ENCODE measurements at places on chromosomes 16 and 17.

- DNase-seq: no peak
Measured at GRCh38 chr17:36978810-36979564, 30.2 kb downstream of the AATF start.

- DNase-seq: no peak
Measured at GRCh38 chr17:5821803-5822202, 237.5 kb upstream of the NLRP1 start.

DNA sequence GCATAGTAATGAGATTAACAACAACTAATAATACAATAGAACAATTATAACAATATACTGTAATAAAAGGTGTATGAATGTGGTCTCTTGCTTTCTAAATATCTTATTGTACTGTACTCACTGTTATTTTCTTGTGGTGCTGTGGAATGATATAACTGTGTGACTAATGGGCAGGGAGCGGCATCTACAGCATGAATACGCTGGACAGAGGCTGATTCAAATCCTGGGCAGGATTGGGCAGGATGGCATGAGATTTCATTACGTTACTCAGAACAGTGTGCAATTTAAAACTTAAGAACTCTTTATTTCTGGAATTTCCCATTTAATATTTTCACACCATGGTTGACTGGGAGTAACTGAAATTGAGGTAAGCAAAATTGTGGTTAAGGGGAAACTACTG lies 1239.8 kb upstream of the GOT2 start:
- no peak for DNase-seq

GRCh38 chr16:57985204-57986181 lies 14.6 kb upstream of the CNGB1 start:
- DNase-seq: no peak

- peak; percentile 71 for DNase-seq
Measured at GRCh38 chr17:76736349-76737081, 616 bp downstream of the SRSF2 start.

GRCh38 chr16:66863707-66864106 lies 16.6 kb upstream of the PDP2 start:
- DNase-seq: no peak

DNA sequence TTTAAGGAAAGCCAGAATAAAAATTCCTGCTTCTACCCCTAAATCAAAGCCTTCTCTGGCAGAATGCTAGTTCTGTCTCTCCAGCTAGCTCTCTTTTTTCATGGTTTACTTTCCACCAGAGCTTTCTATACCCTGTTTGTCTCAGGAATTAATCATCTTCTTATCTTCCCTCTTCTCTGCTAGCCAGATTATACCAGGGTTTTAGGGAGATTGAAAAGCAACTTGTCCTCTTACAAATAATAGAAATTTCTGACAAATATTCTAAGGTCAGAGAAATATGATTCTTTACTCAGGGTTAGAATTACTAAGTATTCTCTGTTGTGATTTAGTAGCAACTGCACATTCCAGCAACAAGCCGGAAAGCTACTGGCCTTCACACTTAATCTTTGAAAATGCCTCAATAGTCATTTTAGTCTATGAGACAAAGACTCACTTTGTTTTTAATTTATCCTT lies 166.4 kb downstream of the TANC2 start:
- no peak for DNase-seq

- no peak for DNase-seq
Measured at GRCh38 chr17:71846561-71847110, 274.2 kb upstream of the SOX9 start.

DNA sequence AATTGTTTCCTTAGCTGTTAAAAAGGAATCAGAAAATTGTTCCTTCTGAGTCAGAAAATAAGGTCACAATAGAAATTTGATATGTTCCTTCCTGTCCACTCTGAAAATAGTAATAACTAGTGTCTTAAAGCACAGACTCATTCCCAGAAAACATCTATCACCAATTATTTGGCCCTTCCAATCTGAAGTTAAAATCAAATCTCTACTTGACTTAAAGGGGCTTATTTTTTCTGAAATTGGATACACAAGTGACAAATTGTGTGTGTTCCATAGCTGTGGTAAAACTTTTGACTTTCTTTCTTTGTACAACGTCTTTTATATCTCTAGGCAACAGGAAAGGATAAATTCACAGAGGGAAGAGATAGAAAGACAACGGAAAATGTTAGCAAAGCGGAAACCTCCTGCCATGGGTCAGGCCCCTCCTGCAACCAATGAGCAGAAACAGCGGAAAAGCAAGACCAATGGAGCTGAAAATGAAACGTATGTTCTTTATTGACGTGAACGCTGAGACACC lies 54.5 kb upstream of the MRC2 start:
- DNase-seq: no peak

- no peak for DNase-seq
Measured at GRCh38 chr16:49058382-49058781, 223.3 kb downstream of the CBLN1 start.

DNA sequence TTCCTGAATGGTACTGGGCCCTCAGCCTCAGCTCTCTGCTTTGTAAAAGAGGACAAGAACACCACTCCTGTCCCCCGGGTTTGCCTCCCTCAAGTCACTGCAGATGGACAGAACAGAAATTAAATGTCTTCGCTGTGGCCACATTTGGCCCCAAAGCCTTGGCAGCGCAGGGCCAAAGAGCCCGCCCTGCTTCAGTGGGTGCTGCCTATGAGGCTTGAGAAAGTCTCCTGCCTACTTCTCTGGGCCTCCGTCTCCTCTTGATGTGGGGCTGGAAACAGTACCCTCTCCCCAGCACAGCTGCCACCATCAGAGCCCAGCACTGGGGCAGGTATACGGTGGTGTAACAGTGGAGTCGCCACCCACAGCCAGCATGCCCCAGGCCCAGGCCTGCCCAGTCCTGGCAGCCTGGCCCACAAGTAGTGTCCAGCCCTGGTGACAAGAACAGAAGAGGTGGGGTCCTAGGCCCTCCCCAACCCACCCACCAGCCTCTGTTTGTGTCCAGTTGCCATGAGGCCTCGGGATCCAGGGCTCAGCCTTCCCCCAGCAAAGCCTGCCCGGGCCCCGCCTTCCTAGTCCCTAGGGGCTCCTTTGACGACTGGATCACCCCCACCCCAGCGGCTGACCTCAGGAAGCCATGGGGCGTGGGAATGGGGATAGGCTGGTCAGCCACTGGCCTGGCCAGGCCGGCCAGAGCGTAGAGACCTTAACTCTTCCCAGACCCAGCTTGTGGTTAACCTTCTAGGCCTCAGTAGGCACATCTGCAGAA lies 3.9 kb upstream of the TPPP3 start:
- DNase-seq: no peak

DNA sequence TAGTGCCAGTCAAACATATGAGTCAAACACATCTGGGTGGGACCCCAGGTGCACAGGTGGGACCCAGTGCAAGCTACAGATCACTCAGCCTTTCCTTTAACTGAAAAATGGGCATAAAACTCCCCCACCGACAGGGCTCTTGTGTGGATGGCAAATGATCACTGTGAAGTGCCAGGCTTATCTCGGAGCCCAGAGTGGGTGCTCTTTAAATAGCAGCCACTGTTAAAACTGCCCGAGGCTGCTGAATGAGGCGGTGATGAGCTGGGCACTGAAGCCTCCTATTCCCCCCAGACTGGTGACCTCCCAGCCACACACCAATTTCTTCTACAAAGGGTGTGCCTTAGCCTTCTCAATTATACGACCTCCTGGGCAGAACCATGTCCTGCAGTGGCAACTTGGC lies 433.8 kb downstream of the SLC39A11 start:
- no peak for DNase-seq

- no peak for DNase-seq
Measured at GRCh38 chr16:47304563-47304962, 156.3 kb downstream of the ITFG1 start.

DNA sequence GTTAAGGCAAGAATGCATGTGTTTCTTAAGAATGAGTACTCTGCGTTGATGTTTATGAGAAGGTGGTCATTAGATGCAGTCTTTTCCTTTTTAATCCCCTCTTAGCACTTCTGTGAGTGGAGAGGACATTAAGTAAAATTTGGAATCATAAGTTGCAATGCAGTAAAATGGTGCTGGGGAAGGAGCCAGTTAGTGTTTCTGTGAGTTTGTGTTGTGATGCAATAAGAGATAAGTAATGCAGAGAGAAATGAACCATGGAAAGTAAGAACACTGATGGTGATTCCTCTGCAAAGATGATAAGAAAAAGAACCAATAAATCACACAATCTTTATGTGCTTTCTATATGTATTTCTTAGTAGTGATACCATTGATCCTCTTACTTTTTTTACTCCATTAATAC lies 20.0 kb downstream of the ABHD15 start:
- no peak for DNase-seq

DNA sequence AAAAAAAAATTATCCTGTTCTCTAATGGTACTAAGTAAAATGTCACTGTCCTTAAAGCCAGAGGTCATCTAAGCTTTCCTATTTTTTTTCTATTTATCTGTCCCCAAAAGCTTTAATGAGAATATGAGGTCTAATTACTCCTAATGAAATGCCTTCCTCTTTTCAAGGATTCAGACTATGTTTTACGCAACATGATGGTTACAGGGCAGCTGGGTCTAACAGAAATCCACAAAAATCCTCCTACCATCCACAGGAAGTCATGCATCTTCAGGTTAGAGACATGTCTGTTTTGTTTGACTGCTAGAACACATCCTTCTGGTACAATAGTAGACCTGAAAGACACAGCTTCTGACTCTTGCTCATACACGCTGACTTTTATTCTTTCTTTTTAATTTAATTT lies 29.7 kb upstream of the NSRP1 start:
- DNase-seq: no peak

DNA sequence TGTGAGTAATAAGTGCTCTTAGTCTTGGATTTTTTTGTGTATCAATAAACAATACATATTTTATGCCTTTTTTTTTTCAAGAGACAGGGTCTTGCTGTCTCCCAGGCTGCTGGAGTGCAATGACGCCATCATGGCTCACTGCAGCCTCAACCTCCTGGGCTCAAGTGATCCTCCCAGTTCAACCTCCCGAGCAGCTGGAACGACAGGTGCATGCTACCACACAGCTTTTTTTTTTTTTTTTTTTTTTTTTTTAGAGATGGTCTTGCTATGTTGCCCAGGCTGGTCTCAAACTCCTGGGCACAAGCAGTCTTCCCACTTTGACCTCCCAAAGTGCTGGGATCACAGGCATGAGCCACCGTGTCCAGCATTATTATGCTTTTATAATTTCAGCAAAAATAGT lies 13.0 kb downstream of the ACSF2 start:
- DNase-seq: no peak

GRCh38 chr16:50538411-50539052 lies 9.7 kb upstream of the NKD1 start:
- DNase-seq: no peak

DNA sequence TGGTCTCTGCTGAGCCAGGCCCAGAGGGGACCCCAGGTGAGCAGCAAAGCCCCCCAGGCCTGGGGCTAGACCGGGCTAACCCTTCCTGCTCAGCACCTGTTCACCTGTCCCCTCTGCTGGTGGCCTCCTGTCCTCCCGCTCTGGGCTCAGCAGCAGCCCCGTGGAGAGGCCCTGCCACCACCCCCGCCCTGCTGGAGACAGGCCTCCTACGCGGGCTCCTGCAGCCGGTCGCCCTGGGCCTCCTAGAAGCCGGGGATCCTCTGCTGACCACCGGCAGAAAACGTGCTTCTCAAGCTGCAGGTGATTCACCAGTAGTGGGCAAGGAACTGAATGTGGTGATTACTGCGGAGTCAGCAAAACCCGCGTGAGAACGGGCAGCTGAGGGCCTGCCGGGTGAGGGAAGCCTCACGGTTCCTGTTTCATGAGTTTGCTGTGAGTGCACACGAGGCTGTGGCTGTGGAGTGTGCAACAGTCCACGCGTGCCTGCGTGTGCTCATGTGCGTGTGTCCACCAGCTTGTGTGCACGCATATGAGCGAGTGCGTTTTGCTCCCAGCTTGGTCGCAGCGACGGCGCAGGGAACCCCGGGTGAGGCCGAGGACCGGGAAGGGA lies 792 bp downstream of the SECTM1 start:
- DNase-seq: no peak

DNA sequence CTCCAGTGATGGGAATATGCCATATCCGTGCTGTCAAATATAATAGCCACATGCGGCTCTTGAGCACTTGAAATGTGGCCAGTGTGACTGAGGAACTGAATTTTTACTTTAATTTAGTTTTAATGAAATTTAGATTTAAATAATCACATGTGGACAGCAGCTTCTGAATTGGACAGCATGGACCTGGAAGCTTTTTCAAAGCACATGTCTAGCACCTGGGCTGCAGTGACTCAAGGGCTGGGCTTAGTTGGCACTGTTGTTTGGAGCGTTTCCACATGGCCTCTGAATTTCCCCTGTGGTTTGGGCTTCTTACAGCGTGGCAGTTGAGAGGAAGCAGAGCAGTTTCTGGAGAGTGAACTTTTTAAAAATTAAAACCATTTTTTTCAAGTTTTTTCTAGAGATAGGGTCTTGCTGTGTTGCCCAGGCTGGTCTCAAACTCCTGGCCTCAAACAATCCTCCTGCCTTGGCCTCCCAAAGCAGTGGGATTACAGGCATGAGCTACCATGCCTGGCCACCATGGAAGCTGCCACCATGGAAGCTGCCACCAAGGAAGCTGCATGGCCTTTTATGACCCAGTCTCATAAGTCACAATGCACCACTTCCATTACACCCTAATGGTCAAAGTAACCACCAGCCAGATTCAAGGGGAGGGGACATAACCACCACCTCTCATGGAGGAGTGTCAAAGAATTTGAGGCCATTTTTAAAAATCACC lies 6.7 kb upstream of the TOB1 start:
- DNase-seq: peak; percentile 63

DNA sequence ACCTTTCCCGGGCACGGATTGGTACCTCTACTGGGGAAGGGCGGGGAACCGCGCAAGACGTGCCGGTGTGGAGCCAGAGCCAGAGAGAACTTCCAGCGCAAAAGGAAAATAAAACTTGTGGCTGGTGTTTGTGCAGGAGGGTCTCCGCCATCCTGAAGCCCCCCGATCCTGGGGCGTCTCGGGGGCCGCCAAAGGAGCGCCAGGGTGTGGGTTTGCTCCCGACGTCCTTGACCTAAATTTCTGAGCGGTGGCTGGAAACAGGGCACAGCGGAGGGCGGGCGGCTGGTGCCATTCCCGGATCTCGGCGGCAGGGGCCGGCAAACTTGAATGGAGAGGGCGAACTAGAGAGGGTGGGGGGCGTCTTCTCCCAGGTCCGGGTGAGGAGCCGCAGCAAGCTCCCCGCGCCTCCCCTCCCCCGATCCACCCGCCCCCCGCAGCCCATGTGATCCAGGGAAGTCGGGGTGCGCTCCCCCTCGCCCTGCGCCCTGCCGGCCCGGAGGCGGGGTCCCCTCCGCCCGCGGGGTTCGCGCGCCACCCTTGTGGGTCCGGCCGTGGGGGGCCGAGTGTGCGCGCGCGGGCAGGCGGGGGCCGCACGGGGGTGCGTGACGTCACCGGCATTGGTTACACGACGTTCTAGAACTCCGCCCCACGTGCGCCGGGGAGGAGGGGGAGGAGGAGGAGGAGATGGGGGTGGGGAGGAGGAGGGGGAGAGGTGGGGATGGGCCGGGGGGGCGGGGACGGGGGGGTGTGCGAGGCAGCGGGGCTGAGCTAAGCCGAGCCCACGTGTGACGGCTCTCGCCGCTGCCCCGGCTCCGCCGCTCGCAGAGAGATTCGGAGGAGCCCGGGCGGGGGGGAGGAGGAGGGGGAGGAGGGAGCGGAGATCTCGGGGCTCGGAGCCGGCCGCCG lies at the start of gene MSI2:
Gene MSI2 (plus strand): TSS at position 748 of the 906 bp plus-strand sequence. CDS start 220 bp downstream, outside the sequence.
- peak; percentile 92 for DNase-seq

- no peak for DNase-seq
Measured at GRCh38 chr17:49494399-49494985, 601 bp upstream of the NGFR start.

GRCh38 chr17:61568219-61569072 lies 22.6 kb downstream of the NACA2 start:
- no peak for DNase-seq

All from stimulated activated CD8-positive, alpha-beta memory T cell treated with anti-CD3 and anti-CD28 coated beads, Interleukin-4, amount 100 ng/mL, for 48 hours (primary cell).